ENCODE measurements at places on chromosomes 4 and X.

DNA sequence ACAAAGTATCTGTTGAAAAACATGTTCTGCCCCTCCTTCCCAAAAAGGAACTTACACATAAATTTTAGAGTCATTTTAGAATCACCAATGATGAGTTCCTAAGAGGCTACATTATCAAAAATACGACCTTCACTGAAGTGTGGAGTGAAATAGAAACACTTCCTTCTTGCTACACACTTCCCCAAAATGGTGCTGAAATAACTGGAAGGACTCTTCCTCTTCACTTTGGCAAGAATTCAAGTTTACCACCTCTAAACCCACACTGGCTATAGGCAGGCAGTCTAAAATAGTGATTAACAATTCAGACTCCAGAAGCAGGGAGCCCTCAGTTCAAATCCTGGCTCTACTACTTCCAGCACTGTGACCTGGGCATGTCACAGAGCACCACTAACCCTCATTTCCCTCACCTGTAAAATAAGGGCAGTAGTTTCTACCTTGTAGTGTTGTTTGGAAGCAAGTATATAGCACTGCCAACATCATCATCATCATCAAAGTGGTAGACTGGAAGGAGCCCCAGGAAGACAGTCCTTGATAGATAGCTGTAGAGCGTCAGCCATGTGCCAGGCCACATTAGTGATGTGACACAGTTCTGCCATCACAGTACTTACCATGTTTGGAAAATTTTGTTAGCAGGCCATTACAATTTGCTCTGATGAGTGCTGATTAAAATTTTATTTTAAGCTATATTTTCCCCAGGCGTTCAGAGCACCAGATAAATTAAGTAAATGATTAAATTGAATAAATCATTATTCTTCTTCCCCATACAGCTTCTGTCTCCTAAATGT lies 103.3 kb downstream of the PARM1 start:
- no peak for DNase-seq

DNA sequence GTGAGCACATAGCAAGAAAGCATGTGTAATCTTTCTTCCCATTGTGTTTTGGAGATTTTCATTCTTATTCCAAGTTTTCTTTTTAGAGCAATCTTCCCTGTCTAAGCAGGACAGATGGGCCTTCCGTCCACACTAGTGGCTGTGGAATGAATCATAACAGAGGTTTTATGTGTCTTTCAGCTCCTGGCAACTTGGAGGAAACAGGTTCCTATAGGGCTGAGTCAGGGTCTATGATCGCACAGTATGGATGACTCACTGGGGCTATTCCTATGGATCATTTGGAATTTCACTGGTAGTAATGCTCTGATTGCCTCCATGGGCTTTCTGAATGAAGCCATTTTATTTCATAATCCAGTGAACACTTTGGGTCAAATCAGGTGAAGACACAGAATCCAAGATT lies 51.8 kb upstream of the CBLL2 start:
- DNase-seq = no peak

GRCh38 chrX:96655947-96656623 lies 28.6 kb upstream of the DIAPH2 start:
- DNase-seq = no peak

GRCh38 chr4:15738877-15739276 lies 36.0 kb downstream of the BST1 start:
- no peak for DNase-seq

DNA sequence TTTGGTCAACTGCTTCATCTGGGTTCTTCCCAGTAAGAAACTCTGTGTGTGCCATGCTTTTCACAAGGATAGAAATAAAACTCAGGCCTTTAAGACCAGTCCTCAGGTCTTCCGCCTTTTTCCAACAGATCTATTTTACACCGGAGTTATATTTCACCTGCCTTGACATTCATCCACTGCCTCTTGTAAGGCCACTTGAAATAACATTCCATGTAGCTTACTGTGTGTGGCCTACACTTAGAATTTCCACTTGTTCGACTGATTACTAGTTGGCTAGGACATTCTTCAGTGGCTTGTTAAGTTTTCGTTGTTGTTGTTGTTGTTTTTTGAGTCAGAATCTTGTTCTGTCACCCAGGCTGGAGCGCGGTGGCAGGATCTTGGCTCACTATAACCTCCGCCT lies 92.8 kb upstream of the UNC5C start:
- DNase-seq = no peak

- no peak for DNase-seq
Measured at GRCh38 chrX:313546-313945, 5.0 kb downstream of the GTPBP6 start.

- DNase-seq = no peak
Measured at GRCh38 chr4:109278594-109279031, 23.8 kb downstream of the COL25A1 start.

Measured in activated CD4-positive, alpha-beta T cell treated with anti-CD3 and anti-CD28 coated beads for 1 hour (primary cell).